ENCODE measurements at places on chromosomes 7 and 10.

DNA sequence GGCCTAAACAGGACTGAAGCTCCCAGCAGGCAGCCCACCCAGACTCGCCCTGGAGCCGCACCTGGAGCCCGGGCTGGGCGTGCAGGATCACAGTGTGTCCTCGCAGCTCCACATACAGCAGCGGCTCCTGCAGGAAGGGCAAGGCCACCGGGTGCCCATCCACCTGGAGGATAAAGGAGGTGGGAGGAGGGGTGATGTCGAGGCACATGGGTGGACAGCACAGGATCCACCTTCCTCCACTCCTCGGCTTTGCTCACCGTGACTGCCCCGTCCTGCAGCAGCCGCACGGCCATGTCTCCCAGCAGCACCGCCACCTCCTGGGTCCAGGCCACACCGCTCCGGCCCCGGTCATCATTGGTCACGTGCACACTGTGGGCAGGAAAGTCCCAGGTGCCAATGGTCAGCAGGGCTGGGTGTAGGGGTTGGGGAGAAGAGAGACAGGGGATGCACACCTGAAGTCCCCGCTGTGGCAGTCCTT lies 16.8 kb downstream of the ATP6V1F start:
- no peak for DNase-seq

DNA sequence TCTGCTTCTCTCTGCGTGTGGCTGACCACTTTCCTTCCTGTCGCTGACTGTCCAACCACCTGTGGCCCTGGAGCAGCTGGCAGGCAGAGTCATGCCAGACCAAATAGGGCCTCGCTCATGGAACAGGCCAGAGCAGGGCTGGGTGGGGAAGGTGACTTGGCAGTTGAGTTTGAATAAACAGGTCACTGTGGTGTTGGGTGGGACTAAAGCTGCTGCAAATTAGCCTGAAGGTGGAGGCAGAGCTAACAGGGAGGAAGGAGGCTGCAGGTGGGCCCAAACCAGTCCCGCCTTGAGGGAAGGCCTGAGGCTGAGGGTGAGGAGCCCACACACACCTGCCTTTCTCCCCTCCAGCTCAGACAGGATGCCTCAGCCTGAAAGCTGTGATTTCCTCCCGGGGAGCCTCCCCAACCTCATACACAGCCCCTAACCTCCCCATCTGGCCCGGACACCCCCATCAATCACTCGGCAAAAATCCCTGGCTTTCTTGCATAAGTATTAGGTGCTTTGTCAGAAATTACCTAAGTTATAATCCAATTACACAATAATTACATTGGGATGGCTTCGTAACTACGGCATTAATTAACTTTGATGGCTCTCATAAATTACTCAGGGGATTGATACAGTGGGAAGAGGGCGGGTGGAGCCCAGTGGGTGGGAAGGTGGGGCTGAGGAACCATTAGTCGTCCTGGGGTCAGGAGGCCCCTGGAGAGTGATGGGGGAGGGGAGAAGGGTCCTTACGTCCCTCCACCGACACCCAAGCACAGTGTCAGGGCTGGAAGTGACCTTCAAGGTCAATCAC lies 97.7 kb upstream of the PCBD1 start:
- DNase-seq = no peak

DNA sequence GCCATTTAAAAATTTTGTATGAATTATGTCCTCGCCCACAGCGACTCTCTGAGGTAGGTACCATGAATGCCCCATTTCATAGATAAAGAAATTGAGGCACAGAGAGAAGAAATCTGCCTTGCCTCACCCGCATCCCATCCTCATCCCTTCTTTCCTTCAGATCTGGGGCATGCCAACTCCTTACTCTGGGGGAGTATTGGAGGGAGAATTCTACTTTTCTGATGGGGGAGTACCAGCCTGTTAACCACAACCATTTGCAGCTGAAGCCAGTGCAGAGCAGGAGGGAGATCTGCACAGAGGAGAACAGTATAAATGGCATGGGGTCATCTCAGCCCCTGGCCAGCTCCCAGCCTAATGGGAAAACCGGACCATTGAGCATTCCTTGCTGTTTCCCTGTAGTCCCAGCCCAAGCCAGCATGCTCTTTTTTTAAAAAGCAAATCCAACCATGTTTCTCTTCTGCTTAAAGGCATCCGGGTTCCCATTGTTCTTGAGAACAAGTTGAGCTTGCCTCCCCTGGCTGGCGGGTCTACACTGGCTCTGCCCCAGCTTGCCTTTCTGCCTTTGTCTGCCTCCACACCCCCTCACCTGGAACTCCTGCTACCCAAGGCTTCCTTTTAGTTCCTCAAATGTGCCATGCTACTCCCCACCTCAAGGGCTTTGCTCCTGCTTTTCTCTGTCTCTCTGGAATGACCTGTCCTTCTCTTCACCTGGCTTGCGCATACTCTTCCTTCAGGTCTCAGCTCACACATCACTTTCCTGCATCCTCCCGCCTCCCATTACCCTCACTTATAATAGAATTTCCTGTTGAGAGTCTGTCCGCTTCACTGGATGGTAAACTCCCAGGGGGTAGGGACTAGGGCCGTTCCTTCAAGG lies 8.8 kb upstream of the ZNF503 start:
- no peak for DNase-seq

DNA sequence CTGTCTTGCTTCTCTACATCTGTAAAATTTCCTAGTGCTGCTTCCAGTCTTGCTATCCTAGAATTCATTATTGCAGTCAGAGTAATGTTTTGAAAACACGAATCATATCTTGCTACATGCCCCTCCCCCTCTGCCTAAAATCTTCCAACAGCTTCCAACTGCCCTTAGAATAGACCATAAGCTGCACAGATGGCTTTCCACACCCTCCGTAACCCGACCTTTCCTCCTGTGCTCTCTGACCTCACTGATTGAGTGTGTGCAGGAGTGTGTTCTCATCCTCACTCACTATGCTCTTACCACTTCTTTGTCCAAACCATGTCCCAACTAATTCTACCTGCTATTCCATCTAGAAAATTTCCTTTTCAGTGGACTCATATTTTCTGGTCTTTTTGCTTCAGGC lies 121.2 kb upstream of the ANKRD1 start:
- DNase-seq = no peak

DNA sequence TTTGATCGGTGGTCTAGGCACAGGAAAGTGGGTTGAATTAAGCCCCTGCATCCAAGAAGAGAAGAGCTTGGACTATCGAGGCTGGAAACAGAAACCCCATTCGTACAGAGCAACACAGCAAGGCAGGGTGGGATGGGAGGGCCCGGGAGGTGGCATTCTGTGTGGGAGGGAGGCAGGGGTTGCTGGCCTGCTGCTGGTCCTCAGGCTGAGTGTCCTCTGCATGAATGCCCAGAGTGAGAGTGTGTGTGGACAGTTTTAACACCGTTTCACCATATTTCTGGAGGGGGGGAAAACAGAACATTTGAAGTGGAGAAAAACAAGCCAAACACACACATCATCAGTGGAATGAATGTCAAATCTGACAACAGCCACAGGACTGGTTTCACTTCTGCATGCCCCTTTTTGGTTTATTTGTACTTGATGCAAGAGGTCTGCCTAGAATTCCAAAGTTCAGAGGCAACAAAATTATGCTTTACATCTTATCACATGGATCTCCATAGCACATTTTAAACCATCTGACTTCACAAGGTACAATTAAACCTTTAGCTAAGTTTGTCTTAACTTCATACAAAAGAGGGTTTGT lies 11.1 kb upstream of the ENO4 start:
- DNase-seq = peak; percentile 33

GRCh38 chr7:136923111-136923667 lies 54.7 kb downstream of the CHRM2 start:
- DNase-seq = no peak

DNA sequence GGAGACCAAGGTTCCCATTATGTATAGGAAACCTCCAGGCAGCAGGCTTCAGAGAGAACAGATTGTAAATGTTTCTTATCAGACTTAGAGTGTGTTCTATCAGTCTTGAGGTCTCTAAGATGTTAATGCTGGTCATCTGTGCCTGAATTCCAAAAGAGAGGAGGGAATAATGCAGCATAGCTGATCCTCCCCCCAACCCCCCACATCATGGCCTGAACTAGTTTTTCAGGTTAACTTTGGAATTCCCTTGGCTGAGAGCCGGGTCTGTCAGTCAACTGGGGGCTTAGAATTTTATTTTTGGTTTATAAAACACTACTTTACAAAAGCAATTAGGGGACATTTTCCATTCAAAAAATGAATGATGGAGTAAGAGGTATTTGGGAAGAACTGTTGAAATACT lies 184.3 kb downstream of the NEBL start:
- no peak for DNase-seq

DNA sequence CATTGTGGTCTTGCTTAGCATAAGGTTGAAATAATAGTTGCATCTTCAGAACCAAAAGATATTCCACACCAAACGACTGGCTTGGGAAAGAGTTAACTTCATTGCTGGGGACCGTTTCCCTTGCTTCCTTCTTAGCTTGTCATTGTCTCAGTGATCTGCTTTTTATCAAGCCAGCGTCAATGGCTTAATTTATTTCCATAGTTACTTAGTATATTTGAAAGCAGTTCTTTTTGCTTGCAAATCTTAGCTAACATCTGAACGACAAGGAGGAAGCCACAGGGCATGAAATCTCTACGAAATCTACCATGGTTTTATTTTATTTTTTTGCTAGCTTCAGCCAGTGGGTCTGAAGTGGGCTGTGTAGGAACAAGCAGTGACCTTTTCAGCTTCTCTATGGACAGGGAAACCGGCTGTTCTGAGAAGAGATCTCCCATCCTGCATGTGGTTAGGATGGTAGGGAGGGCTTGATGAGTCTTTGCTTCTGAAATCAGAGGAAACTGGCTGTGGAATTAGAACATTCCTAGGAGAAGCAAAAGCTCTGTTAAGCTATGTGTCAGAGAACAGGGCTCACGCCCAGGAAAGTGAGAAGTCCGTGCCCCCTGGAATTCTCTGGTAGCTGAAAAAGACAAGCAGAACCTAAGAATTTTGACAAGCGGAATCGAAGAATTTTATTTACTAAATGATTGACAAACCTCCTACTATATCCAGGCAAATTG lies 8.0 kb downstream of the SLC18A2 start:
- DNase-seq = no peak

DNA sequence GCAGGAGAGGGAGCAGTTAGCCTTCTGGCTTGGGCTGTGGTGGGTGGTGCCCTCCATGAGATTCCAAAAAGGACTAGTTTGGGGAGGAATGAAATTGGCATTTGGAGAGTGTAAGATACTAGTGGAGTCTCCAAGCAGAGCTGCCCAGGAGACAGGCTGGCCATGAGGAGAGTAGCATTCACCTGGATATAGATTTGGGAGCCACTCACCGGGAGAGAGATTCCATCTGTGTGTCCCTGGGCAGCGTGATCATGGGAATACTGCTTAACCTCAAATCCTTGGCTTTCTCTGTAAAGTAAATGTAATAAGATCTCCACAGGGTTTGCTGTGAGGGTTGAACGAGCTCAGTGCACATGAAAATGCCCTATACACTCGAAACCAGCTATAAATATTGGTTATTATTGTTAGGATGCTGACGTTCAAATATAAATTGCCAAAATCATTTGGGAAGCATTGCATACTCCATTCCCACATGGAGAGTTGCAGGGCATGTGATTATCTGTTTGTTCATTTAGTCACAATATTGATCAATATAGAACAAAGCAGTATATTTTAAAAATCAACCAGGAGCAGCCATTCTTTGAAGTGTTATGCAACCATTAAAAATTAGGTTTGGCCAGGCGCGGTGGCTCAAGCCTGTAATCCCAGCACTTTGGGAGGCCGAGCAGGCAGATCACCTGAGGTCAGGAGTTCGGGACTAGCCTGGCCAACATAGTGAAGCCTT lies 143.7 kb downstream of the CUX1 start:
- DNase-seq = no peak

DNA sequence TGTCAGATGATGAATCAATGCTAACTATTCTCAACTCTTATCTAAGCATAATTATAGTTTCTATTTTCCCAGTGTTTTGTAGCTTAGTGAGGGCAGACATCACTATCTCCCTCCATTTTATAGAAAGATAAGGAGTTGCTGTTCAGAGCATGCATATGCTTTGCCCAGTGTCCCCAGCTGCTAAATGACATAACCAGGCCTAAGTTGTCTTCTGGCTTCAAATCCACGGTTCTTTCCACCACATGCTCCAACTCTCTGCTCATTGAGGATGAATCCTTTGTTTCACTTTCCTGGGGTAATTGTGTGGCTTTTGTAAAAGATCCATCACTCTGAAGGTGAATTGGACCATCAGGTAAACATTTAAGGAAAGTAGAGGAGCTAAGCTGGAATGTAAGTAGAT lies 134.0 kb downstream of the SNX10 start:
- no peak for DNase-seq

GRCh38 chr10:131908151-131908550 lies 7.3 kb downstream of the PPP2R2D start:
- no peak for DNase-seq

GRCh38 chr10:95411635-95412034 lies 120.8 kb upstream of the PDLIM1 start:
- no peak for DNase-seq

DNA sequence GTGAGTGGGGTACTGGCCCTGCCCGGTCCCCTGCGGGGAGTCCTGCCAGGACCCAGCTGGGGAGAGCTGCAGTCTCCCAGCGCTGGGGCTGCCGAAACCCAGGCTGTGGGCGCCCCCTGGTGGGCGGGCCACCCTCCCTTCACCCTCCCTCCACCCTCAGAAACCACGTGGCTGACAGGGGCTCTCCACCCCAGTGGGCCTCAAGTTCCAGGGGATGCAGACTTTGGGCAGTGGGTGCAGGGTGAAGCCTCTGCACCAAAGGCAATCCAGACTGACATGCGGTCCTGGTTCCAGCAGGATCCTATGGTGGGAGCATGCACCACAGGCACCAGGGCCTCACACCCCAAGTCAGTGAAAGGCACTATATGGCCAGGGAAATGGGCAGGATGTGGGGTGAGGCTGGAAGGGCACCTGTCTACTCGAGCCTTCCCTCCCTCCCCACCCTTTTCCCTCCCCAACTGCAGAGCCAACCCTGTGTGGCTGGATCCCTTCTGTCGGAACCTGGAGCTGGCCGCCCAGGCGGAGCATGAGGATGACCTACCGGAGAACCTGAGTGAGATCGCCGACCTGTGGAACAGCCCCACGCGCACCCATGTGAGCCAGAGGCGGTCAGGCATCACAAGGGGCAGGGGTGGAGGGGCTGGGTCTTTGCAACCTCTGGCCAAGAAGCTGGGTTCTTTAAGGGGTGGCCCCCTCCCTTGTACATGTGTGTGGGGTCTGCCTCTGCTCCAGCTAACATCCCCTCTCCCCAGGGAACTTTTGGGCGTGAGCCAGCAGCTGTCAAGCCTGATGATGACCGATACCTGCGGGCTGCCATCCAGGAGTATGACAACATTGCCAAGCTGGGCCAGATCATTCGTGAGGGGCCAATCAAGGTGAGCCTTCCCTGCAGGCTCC lies 38.8 kb downstream of the PSAP start:
- DNase-seq = peak; percentile 87

GRCh38 chr10:133141144-133141957 lies 18.7 kb upstream of the KNDC1 start:
- DNase-seq = no peak

- DNase-seq = no peak
These were observed 13.6 kb downstream of the EIF4EBP2 start for GRCh38 chr10:70417568-70417967.

DNA sequence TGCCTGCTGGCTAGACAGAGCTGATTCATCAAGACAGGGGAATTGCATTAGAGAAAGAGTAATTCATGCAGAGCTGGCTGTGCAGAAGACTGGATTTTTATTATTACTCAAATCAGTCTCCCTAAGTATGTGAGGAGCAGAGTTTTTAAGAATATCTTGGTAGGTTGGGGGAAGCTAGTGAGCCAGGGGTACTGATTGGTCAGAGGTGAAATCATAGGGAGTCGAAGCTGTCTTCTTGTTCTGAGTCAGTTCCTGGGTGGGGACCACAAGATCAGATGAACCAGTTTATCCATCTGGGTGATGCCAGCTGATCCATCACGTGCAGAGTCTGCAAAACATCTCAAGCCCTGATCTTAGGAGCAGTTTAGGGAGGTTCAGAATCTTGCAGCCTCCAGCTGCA lies 39.8 kb downstream of the FOXI2 start:
- DNase-seq = no peak

Measured in germinal center (tissue), 1 donor.